Activated T-helper 1 cell treated with anti-CD3 and anti-CD28 coated beads, Interleukin-12 subunit alpha, Interleukin-12 subunit beta, Interleukin-2, Interleukin-4 antibody, amounts not matched to agents 30 ng/mL and 10 ng/mL and 1 ng/mL, durations not matched to agents 14 hours and 24 hours and 36 hours (primary cell): ENCODE measurements at places on chromosomes 6 and 20.

DNA sequence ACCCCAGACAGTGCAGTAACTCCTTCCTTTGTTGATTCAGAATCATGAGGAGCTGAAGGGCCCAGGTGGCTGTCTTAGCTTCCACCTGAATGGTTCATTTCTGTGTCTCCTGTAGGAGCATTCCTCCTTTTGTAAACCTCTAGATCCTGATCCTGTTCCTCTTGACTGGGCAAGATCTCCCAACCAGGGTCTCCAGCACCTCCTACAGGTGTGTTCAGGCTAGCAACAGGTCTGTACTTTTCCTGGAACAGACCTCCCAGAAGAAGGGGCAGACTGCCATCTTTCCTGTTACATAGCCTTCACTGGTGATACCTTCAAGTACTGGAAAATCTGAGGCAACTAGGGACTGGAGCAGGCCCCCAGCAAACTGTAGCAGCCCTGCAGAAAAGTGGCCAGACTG is 35.2 kb downstream of the HLA-B start:
- DNase-seq = no peak

DNA sequence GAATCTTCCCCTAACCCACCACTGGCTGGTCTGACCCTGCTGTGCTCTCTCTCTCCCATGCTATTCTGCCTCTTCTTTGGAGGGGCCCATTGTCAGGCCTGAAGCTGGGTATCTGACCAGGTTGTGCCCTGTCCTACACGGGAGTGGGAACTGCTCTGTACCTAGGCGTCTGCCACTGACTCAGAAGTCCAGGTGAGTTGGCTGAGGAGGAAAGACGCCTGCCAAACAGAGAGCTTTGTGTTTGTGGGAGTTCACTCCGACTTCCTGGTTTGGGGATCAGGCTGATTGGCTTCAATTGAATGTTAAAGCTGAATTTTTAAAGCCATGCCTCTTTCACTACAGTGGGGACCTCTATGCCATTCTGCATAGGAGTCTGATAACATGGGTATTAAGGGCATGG is 136.0 kb downstream of the CCDC170 start:
- no peak for DNase-seq

GRCh38 chr6:11021003-11021402 is 23.1 kb downstream of the ELOVL2 start:
- DNase-seq = no peak

GRCh38 chr6:3561725-3562124 is 104.9 kb upstream of the SLC22A23 start:
- DNase-seq = no peak

GRCh38 chr6:85464260-85464644 is 14.4 kb downstream of the NT5E start:
- peak; percentile 14 for DNase-seq

- no peak for DNase-seq
These were observed 465.2 kb downstream of the MAFB start for GRCh38 chr20:40223810-40224209.

- DNase-seq = no peak
These were observed 428.3 kb upstream of the ARID1B start for GRCh38 chr6:156348849-156349248.

GRCh38 chr20:57326667-57327455 is 2.7 kb upstream of the SPO11 start:
- no peak for DNase-seq

GRCh38 chr6:72559067-72559466 is 62.8 kb upstream of the KCNQ5 start:
- no peak for DNase-seq

- DNase-seq = no peak
These were observed 617.2 kb downstream of the PTPRT start for GRCh38 chr20:42572320-42573016.

DNA sequence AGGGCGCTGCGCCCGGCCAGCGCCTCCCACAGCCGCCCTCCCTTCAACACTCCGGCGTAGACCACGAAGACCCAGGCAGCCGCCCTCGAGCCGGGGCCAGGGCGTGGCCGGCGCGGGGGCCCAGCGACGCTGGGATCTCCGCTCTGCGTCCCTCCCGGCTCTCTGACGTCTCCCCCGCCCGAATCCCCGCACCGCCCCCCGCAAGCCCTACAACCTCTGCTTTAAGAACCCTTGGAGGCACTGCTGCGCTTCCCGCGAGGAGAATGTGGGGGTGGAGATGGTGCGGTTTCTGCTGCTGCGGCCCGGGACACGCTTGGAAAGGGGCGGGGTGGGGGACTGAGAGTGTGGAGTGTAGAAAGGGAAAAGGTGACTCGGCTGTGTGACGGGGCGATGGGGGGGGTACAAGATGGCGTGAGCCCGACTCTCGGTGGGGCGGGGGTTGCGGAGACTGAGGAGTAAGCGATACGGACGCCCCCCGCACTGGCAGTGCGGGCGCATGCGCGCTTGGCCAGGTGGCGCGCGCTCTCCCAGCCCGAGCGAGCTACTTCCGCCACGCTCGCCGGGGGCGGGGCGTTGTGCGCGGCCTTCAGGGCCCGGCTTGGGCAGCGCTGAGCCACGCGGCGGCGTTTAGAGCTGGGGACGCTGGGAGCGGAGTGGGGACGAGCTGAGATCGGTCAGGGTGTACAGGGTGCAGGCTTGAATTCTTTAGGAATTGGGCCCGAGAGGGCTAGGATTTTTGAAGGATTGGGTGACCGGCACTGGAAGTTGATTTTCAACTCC is at the start of gene SUPT3H:
Gene SUPT3H (minus strand): TSS at position 381 of the 780 bp plus-strand sequence.
- DNase-seq = peak; percentile 88

DNA sequence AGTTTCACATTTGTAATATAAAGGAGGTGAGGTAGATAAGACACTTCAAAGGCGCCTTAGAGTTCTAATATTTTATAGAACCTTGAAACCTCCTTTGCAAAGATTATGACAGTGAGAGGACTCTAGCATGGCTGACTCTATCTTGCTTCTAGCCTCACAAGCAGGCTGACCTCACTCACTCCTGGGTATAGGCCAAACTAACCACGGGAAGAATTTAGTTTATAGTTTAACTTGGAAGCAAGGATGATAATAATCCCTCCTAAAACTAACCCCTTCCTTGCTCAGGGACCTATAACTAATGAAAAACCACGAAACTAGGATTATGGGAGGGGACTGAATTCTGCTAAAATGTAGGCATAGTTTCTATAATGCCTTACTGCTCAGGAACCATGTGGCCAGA is 84.3 kb downstream of the FILIP1 start:
- DNase-seq = no peak

- DNase-seq = no peak
These were observed 28.2 kb downstream of the PDRG1 start for GRCh38 chr20:31923388-31924331.

GRCh38 chr20:49172413-49172812 is 15.7 kb downstream of the STAU1 start:
- DNase-seq = no peak

DNA sequence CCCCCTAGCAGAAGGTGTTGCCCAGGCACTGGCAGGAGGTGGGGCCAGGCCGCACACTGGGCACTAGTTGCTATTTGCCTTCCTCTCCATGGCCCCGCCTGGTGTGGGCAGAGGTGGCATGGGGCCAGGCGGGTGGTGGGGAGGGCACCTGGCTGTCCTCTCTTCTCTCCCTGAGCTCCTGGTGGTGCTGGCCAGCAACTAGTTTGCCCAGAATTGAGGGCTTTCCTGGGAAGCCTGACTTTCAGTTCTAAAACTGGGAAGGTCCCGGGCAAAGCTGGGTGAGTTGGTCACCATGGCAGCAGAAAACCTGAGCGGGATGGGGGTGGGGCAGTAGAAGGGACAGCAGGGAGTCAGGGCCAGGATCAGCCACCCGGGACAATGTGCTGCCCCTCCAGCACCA is 48.2 kb downstream of the RBM38 start:
- DNase-seq = no peak

DNA sequence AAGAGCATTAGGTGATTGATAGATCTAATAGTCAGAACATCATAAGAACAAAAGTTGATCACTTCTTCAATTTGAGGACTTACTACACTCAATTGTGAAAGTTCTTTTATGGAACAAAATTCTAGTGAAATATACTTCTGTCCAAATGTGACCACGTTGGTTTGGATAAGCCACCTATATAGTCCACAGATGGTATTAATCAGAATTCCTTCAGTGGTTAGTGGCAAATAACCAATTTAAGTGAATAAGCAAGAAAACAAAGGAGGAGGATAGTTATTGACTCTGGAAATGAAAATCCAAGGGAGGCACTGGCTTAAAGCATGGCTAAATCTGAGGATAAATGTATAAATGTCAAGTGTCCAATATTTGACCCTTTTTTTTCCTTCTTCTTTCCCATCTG is 268.5 kb upstream of the MARCKS start:
- DNase-seq = no peak

DNA sequence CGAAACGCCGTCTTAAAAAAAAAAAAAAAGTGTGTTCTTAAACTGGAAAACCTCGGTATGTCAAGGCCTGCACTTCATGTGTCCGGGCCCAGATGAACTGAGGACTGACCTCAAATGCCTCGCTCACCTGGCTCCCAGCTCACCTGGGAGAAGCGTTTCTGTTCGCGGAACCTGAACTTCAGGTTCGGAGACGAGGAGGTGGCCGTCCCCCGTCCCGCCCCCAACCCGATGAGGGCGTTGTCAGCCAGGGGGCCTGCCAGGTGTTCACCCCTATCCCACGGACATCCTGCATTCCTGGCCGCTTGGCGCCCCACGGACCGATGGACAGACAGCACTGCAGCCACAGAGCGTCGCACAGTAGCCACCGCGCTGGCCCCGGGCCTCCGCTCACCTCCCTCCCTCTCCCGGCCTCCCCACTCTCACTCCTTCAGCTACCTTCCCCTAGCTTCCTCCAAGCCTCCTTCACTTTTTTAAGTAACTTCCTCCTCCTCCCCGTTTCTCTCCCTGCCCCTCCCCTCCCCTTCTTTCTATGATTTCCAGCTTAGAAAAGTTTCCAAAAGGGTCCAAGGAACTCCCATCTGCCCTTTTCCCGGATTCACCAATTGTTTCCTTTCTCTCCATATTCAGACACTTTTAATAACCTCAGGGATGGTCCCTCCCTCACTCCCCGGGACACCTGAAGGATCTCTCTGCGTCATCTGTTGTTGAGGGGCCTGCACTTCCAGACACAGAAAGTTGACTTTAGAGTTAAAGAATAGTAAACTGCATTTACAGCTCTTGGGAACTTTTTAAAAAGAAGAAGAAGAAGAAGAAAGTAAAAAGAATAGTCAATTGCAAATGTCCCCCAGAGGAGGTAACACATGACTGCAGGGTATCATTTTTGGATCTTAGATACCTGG is 22.7 kb upstream of the MCM3 start:
- no peak for DNase-seq
